Fibroblast of skin of left quadriceps (primary cell): ENCODE measurements at places on chromosomes 13 and 19.

GRCh38 chr13:27617881-27618321 lies 2.4 kb downstream of the LNX2 start:
- DNase-seq, result no peak

DNA sequence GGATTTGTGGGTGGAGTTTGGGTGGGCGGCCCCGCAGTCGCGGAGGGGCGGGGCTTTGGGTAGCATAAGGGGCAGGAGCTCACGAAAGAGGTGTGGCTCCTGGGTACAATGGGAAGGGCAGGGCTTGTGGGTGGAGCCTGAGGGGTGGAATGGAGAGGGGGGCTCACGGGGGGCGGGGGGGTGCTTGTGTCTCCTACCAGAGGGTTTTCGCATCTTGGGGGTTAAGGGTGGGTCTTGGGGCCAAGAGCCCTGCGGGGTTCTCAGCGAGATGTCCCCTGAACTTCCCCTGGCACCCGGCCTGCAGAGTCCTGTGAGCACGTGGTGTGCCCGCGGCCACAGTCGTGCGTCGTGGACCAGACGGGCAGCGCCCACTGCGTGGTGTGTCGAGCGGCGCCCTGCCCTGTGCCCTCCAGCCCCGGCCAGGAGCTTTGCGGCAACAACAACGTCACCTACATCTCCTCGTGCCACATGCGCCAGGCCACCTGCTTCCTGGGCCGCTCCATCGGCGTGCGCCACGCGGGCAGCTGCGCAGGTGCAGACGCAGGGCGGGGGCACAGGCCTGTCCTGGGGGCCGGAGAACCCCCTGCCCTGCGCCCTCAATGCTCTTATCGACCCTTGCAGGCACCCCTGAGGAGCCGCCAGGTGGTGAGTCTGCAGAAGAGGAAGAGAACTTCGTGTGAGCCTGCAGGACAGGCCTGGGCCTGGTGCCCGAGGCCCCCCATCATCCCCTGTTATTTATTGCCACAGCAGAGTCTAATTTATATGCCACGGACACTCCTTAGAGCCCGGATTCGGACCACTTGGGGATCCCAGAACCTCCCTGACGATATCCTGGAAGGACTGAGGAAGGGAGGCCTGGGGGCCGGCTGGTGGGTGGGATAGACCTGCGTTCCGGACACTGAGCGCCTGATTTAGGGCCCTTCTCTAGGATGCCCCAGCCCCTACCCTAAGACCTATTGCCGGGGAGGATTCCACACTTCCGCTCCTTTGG lies 5.1 kb downstream of the FSTL3 start:
- DNase-seq, result no peak

GRCh38 chr19:16807549-16808284 lies 21.5 kb upstream of the SIN3B start:
- no peak for DNase-seq

- DNase-seq, result no peak
Measured at GRCh38 chr19:35609851-35610353, 2.6 kb upstream of the HAUS5 start.

DNA sequence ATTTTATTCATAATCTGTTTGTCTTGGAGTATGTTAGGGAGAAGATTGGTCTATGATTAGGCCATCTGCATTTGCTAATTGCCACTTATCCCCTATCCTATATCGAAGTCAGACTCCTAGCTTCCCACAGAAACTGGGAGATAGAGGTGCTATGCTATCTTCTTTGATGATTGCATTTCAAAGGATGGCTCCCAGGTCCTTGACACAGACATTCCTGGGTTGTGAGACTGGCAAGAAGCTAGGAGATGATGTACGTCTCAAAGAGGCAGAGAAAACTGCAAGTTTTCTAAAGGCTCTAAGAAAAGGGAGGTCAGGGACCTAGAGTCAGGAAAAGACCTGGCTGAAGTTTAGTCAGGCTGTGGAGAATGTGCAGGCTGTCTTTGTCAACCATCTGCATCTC lies 1251.9 kb downstream of the PCDH17 start:
- DNase-seq, result no peak

DNA sequence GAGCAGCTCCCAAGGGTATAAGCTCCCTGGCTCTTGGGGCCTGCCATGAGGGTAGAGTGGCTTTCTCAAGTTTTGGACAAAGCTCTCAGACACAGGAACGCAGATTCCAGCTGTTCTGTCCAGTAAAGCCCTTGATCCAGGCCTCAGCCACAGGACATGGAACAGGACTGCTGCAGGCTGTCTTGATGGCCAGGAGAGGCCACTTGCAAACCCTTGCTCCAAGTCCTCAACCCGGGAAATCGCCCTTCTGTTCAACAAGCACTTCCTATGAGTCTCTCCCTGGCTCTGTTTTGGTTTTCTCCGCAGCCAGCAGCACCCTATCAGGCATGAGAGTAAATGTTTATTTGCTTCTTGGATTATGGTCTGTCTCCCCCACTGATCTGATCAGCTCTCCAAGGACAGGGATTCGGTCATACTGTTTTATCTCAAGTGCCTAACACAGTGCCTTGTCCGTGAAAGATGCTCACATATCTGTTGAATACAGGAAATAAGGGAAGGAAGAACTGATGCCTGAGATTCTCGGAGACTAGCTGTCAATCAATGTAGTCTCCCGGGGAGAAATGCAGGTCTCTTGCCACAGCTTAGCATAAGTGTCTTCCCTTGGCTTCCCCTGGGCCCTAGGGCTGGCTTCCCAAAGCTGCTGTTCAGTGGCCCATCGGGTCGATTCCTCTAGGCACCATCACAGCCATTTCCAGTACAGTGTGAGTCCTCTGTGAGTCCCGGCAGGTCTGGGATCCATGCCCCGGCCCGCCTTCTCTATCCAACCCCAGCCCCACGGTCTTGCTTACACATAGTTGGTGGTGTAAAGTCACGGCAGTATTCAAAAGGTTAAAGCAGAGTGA lies 90.8 kb downstream of the TSHZ3 start:
- no peak for DNase-seq

DNA sequence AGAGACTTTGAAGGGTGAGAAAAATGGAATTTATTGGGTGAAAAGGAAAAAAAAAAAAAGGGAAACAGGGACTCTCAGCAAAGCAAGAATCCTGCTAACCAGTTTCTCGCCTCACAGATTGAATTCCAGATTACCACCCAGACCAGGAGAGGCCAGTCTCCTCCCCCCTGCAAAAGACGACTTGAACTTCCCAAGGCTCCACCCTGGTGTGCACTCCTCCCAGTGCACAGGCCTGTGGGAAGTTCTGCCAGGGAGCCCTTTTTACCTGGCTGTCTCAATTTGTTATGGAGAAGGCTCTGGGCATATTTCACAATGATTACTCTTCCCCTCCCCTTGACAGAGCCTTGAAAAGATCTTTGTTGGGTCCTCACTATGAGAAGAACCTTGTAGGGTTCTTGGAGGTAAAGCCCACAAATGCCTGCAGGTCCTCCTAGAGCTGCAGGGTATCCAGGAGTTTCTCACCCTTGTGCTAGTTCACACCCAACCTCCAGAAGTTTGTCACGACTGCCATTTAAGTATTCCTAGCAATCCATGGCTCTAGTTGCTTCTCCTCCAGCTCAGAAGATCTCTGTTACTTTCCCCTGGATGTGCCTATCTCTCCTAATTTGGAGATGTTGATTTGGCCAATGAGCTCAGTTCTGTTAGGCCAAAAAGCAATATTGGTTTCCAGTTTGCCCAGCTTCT lies 229.8 kb upstream of the TMTC4 start:
- DNase-seq, result no peak

DNA sequence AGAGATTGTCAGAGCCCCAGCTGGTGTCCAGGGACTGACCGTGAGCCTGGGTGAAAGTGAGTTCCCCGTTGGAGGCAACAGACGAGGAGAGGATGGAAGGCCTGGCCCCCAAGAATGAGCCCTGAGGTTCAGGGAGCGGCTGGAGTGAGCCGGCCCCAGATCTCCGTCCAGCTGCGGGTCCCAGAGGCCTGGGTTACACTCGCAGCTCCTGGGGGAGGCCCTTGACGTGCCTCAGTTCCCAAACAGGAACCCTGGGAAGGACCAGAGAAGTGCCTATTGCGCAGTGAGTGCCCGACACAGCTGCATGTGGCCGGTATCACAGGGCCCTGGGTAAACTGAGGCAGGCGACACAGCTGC lies 1.1 kb upstream of the ELANE start:
- DNase-seq, result no peak

DNA sequence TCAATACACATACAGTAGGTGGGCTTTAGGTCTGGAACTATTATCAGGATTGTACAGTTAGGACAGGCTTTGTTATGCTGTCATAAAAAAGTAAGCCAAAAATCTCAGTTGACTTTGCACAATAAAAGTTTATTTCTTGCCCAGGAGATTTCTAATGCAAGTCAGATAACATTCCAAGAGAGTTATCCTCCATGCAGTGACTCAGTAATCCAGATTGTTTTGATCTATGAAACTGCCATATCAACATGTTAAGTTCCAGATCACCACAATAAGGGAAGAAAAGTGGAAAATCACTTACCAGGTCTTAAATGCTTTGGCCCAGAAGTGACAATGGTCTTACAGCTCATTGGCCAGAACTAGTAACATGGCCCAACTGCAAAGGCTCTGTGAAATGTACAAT lies 636.2 kb upstream of the KLF12 start:
- peak; percentile 89 for DNase-seq

DNA sequence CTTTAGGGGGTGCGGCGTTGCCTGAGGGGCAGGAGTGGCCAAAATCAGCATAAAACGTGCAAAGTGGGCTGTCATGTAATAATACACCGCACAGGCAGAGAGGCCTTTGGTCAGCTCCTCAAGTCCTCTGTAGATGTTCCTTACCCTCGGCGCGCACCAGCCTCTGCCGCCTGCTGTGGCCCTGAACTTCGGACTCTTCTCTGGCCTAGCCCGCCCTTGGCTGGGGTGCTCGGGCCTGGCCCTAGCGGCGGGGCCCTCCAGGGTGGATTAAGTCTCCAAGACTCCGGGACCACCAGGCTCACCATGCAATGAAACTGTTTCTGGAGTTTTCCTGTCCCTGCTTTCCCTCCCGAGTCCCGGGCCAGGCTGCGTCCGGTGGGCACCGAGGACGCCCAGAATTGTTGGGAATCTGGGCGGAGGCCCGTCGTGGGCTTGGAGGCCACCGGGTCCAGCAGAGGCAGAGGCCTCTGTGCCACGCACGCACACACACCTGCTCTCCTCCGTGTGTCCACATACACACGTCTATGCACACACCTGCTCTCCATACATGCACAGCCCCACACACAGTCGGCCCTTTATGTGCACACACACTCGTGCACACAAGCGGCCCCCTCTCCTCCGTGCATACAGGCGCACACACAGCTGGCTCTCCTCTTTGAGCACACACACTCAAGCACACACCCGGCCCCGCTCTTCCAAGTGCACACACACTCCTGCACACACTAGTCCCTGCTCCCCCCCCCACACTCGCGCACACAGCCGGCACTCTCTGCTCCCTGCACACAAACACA lies 1.5 kb upstream of the TFDP1 start:
- no peak for DNase-seq

DNA sequence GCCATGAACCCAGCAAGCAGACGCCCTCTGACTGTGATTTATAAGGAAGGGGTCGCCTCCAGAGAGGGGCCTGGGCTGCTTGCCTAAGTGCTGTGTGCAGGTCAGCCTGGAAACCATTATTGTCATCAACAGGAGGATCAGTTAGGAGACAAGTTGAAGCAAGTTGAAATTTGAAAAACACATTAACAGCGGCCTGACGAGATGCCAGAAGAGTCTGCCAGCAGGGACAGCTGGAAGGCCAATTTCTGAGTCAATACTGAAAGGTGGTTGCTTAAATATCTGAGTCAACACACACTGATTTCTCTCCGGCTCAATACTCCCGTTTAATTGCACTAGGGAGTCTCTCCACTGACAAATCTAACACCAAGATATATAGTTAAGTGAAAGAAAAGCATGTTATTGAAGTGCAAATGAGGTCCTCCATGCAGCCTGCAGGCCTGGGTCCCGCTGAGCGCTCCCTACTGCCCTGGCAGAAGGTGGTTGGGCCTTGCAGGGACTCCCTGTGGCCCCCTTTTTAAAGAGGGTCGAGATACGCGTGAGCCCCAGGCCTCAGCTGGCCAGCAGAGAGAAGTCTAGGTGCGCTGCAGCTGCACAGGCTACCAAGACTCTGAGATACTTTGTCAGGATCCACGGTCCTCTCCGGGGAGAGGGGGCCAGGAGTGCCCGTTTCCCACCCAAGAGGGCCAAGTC lies 91.1 kb downstream of the RNASEH2B start:
- peak; percentile 23 for DNase-seq

DNA sequence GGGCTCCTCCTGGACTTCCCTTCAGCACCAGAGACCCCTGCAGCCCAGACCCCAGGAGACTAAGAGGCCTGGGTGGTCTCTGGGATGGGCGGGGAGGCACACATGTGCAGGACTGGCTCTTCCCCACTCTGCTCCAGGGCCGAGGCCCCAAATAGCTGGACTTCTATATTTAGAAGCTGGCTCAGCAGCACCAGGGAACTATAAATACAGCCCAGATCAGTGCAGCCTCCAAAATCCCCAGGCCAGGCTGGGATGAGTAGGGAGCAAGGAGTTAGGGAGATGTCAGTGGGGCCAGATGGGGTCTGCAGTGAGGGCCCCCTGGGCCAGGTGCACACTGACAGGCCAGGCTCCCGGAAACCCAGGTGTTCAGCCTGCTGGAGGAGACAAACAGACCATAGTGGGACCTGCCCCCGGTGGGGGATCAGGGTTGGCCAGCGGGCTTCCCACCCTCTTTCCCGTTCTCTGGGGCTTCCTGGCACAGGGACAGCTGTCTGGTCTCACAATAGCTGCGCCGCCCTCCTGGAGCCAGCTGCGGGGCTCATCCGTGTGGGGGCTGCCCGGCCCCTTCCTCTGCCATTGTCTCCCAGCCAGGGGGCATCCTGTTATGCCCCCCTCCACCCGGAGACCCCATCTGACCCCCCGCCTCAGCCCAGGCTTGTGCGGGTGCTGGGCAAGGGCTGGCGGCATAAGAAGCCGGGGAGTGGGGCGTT lies 5.5 kb upstream of the ADGRE5 start:
- no peak for DNase-seq

DNA sequence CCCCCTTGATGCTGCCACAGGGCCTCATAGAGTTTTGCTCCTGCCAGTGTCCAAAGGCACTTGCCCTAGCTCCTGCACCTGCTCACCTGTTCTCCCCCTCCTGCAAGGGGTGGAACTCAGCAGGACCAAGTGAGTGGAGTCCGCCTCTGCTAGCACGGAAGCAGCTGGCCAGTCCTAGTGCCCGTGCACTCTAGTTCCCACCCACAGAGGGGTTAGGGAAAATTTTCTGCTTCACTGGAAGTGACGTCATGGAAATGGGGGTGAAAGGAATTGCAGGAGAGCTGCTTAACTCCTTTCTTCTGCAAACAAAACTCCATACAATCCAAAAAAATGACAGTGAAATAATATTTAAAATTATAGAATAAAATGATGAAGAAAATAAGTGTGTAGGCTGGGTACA lies 609.7 kb upstream of the SLITRK1 start:
- DNase-seq, result no peak

- peak; percentile 74 for DNase-seq
Measured at GRCh38 chr13:35764326-35765015, 288.0 kb upstream of the MAB21L1 start.

- DNase-seq, result no peak
Measured at GRCh38 chr19:18718015-18718526, 34.6 kb downstream of the CRTC1 start.

DNA sequence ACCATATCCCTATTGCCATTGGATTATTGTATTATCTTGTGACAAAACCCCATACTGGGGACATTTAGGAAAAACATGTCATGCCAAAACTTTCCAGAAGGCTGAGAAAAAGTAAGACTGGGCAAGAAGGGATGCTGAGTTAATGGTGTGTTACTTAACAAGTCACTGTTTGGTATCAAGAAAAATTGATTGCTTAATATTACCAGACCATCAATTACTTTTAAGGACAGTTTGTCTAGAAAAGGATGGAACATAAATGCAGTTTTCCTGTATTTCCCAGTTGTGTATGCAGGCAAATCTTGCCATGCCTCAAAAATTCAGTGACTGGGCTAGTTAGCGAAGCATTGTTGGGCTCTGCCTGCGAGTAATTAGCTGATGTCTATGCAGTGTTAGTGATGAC lies 705.6 kb upstream of the MIR17HG start:
- no peak for DNase-seq
